ENCODE measurements at places on chromosomes 13 and 19.
A peak's percentile ranks its signal among the peaks of the same experiment; 100 is the strongest.

DNA sequence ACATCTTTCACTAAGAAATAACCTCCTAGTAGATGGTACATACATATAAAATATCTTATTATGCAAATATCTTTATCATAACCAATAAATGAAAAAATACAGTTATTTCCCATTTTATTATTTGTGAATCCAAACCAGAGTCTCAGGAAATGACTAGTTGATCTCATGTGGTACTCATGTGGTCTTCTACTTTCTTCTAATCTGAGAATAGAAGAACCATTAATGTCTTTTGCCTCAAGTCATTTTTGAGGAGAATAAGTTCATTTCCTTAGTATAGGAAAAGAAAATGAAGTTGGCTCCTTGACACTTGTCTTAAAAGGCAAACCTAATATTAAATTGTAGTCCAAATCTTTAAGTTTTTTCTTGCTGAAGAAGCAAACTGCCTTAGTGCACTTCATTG, 106.7 kb downstream of the EDNRB start:
- no peak for DNase-seq

- no peak for DNase-seq
Measured at GRCh38 chr19:40588926-40589569, 12.1 kb upstream of the LTBP4 start.

- DNase-seq = peak; percentile 95
Measured at GRCh38 chr13:33125821-33126570, 109.8 kb downstream of the KL start.

- DNase-seq = peak; percentile 98
Measured at GRCh38 chr19:49453013-49453756, at the start of gene ALDH16A1. ALDH16A1 (plus strand) TSS chr19:49453225; CDS start chr19:49453332, 107 bp downstream.

- DNase-seq = no peak
Measured at GRCh38 chr19:45814851-45815480, at the start of gene RSPH6A. RSPH6A (minus strand) TSS chr19:45815308; CDS start chr19:45815176, 132 bp downstream.

GRCh38 chr19:3692141-3693024, 7.9 kb downstream of the PIP5K1C start:
- DNase-seq = peak; percentile 56

GRCh38 chr19:31418055-31418454, 68.8 kb upstream of the TSHZ3 start:
- no peak for DNase-seq

- no peak for DNase-seq
Measured at GRCh38 chr13:83881140-83881684, 1.1 kb downstream of the SLITRK1 start.

- DNase-seq = no peak
Measured at GRCh38 chr13:40569024-40569350, 97.5 kb downstream of the FOXO1 start.

GRCh38 chr19:2722541-2723344, 1.6 kb upstream of the DIRAS1 start:
- peak; percentile 62 for DNase-seq

- DNase-seq = no peak
Measured at GRCh38 chr13:50378509-50379044, 363.3 kb downstream of the KCNRG start.

- DNase-seq = no peak
Measured at GRCh38 chr13:61700620-61701019, 285.0 kb upstream of the PCDH20 start.

GRCh38 chr13:100440751-100441425, 147.7 kb downstream of the GGACT start:
- peak; percentile 41 for DNase-seq

GRCh38 chr19:41924151-41925145, 3.8 kb downstream of the ERFL start:
- DNase-seq = no peak

DNA sequence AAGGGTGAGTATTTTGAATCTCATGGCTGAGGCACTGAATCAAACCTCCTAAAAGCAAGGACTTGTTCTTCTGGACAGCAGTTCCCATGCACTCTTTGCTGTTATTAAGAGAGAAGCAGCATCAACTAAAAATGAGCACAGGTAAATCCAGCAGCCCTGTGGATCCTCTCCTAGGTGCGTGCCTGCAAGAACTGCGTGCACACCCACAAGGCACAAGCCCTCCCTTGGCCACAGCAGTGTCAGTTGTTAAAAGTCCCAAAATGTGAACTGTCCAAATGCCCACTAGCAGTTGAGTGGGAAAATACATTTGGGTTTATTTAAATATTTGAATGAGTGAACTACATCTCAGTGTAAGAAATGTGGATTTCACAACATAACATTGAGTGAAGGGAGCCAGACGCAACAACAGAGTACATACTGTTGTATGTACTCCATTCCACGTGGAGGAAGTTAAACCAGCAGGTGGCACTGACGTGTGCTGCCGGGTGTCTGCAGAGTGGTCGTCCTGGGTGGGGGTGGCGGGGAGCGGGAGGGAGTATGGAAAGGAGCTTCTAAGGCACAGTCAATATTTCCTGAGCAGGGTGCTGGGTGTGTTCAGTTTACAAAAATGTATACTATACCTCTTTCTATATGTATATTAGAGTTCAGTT, 266.4 kb downstream of the NALCN start:
- peak; percentile 68 for DNase-seq

DNA sequence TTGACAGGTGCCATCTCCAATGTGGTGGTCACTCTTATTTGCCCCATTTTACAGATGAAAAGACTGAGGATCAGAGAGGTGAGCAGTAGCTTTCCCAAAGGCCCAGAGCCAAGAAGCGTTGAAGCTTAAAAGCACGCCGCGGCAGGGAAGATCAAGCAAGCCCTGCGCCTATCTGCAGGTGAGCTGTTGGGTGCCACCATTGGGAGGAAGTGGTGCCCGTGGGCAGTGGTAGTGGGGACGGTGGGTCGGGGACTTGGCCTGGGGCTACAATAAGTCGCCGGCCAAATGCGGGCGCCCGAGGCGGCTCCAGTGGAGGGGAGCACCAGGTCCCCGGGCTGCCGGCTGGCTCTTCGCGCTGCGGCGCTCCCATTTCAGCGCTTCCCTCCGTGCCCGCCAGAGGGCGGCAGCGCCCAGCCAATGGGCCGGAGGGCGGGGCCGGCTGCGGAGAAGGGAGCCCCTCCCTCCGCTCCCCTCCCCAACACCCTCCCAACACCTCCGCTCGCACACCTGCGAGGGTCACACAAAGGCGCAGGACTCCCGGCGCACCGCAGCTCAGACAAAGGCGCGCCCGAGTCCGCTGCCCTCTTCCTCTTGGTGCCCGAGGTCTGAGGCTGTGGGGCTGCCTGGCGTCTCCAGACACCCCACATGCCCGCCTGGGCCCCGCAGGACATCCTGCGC, 744 bp upstream of the POU2F2 start:
- DNase-seq = peak; percentile 68

DNA sequence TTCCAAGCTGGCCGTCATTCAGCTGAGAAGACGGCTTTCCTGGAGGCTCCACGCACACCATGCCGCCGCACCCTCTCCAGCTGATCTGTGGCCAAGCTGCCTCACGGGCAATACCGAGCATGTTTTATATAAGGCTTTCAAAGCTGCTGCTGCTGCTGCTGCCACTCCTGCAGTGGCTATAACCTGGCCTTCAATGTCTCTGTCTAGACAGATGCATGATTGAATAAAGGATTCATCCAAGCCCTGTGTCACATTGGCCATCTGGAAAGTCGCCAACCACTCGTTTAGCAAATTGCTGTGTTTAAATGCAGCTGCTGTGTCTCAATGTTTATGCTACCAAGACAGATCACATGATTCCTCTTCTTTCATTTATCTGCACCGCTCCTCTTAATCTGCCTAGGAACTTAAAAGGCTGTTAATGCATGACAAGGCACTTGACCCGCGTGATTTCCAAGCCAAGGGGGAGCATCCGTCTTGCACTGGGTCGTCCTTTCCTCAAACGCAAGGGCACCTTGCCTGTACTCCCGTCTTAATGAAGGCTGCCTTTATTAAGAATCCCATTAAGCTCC, 114.3 kb downstream of the TEX26 start:
- no peak for DNase-seq
